ENCODE measurements at places on chromosomes 11 and 22. TPM values are rescaled to one million over a fixed set of nuclear protein-coding genes. Genes with fewer than 3 reads are reported as not detected.

The VPS37C gene
- total RNA-seq = 17.9 TPM

The CDPF1 gene
- 18.0 TPM for total RNA-seq

The LGR4 gene
- 0.40 TPM for total RNA-seq

The TEX54 gene
- total RNA-seq = not detected

The PNPLA5 gene
- total RNA-seq = not detected

The UPK3A gene
- total RNA-seq = not detected

The POU2F3 gene
- total RNA-seq = 0.10 TPM

The TSPAN18 gene
- 29.4 TPM for total RNA-seq

The APOL4 gene
- total RNA-seq = 3.3 TPM

The CLMP gene
- not detected for total RNA-seq

The DTX4 gene
- 1.1 TPM for total RNA-seq

The MS4A3 gene
- total RNA-seq = not detected

The RPUSD4 gene
- 14.6 TPM for total RNA-seq

The DRD4 gene
- total RNA-seq = not detected

The CASP5 gene
- not detected for total RNA-seq

The CSRP3 gene
- not detected for total RNA-seq

The OR52K2 gene
- total RNA-seq = not detected

The OVCH2 gene
- not detected for total RNA-seq

The VSIG10L2 gene
- not detected for total RNA-seq

The PIWIL4 gene
- 0.20 TPM for total RNA-seq

The KCNJ4 gene
- total RNA-seq = not detected

The TPBGL gene
- not detected for total RNA-seq

The MOV10L1 gene
- total RNA-seq = 6.7 TPM

The CST6 gene
- total RNA-seq = 0.25 TPM

The OR2AT4 gene
- total RNA-seq = not detected

The GNG3 gene
- total RNA-seq = not detected

The MEI1 gene
- total RNA-seq = 2.2 TPM

The ANO5 gene
- total RNA-seq = 0.13 TPM

The C11orf16 gene
- not detected for total RNA-seq

The OR10A2 gene
- total RNA-seq = not detected

The TTC28 gene
- 24.9 TPM for total RNA-seq

The TP53I11 gene
- 33.1 TPM for total RNA-seq

The ACRV1 gene
- total RNA-seq = not detected

The CLDN5 gene
- 889 TPM for total RNA-seq

The TRIM29 gene
- total RNA-seq = 0.20 TPM

The OR51B4 gene
- total RNA-seq = not detected

The CYP2R1 gene
- 5.7 TPM for total RNA-seq

The MMP7 gene
- not detected for total RNA-seq

The SF3A1 gene
- total RNA-seq = 28.6 TPM

The CPT1B gene
- total RNA-seq = 0.60 TPM

The RIMBP3C gene
- total RNA-seq = 0.05 TPM

The GRAP2 gene
- not detected for total RNA-seq

The PSMC3 gene
- 250 TPM for total RNA-seq
